Glutamatergic neuron (in vitro differentiated cells): ENCODE measurements at places on chromosomes 11 and 22. TPM values are rescaled to one million over a fixed set of nuclear protein-coding genes. Genes with fewer than 3 reads are reported as not detected.
A peak's percentile ranks its signal among the peaks of the same experiment; 100 is the strongest.

Gene DNAJB13
- total RNA-seq = not detected

Gene KCNK7
- 0.69 TPM for total RNA-seq

Gene SLC1A2
- total RNA-seq = 54.3 TPM

Gene SLC22A24
- total RNA-seq = not detected

Gene MYBPC3
- total RNA-seq = not detected

Gene DDX6
- total RNA-seq = 188 TPM

Gene OR5P2
- total RNA-seq = not detected

Gene MFRP
- not detected for total RNA-seq

DNA sequence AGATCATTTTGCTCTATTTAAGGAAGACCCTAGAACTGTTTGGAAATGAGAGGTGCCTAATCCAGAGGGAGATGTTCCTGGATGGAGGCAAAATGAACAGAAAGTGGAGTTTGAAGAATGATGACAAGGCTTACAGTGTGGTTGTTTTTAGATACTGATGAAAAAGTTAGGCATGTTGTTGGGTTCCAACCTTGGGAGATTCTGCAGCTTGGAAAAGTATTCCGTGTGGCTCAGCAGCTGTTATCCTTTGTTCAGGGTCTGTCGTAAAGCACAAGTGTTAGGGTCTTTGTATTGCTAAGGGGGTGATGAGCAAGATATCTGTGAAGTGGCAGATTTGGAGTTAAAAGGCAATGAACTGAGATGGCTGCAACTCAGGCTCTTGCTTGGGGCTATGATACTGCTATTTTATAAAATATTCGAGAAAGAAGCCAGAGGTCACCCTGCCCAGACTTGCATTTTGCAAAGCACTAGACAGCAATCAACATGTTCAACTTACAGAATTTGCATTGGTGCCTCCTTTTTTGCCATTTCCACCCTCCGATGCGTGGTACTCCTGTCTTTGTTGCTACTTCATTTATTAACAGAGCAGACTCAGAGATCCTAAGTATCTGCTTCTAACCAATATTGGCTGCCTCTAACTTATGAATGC lies 45.3 kb upstream of the POGLUT3 start:
- no peak for DNase-seq
- H3K4me1 ChIP-seq = peaks cover 4% of the 10 kb centered on the region
- H3K27me3 ChIP-seq = no peaks in the 10 kb centered on the region
- H3K4me3 ChIP-seq = no peak overlapping the region

DNA sequence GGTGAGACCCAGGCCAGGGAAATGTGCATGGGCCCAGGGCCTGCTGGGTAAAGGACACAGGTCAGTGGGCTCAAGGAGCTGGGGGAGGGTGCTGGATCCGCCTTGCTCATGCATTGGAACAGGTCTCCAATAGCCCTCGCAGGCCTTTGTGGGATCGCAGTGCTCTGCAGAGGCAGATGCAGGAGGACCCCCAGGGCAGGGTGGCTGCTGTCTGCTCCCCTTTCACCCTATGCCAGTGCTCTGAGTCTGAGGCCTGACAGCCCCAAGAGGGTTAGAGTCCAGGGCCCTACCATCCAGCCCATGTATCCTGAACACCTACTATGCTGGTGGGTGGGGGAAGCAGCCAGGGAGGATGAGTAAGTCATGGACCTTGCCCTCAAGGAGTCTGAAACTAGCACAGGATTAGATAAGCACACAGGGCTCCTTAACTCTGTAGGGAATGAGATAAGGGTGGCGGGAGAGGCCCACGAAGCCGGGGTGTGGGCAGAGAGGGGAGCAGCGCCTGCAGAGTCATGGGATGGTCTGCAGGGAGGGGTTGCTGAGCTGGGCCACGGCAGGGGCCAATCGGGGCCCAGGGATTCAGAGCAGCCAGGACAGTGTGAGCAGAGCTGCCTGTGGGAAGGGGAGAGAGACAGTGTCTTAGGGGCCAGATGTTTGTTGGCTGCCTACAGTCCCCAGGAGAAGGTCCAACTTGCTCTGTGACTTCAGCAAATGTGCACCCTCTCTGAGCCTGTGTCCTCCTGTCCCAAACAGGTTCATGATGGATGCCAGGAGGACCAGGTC lies 10.5 kb upstream of the EHD1 start:
- H3K4me1 ChIP-seq = peaks cover 18% of the 10 kb centered on the region
- DNase-seq = no peak
- no peak overlapping the region for H3K27ac ChIP-seq
- no peak overlapping the region for H3K4me3 ChIP-seq
- H3K36me3 ChIP-seq = no peaks in the 10 kb centered on the region

GRCh38 chr11:67700141-67700540 lies 25.7 kb upstream of the ALDH3B2 start:
- no peak overlapping the region for H3K27ac ChIP-seq
- no peak overlapping the region for H3K4me3 ChIP-seq
- H3K4me1 ChIP-seq = no peaks in the 10 kb centered on the region
- H3K27me3 ChIP-seq = no peaks in the 10 kb centered on the region
- peaks cover 19% of the 10 kb centered on the region for H3K36me3 ChIP-seq

GRCh38 chr22:42340829-42341383 lies 70.5 kb upstream of the TCF20 start:
- peak overlapping the region; percentile 95 for H3K27ac ChIP-seq
- peaks cover 38% of the 10 kb centered on the region for H3K4me1 ChIP-seq
- no peaks in the 10 kb centered on the region for H3K36me3 ChIP-seq
- peak overlapping the region; percentile 84 for H3K4me3 ChIP-seq

- H3K36me3 ChIP-seq = peaks cover 8% of the 10 kb centered on the region
- peaks cover 10% of the 10 kb centered on the region for H3K27me3 ChIP-seq
- peak overlapping the region; percentile 96 for H3K27ac ChIP-seq
- H3K4me3 ChIP-seq = peak overlapping the region; percentile 57
- peaks cover 64% of the 10 kb centered on the region for H3K4me1 ChIP-seq
These were observed 55.7 kb upstream of the EIF3D start for GRCh38 chr22:36584666-36585065.

- no peaks in the 10 kb centered on the region for H3K27me3 ChIP-seq
- no peaks in the 10 kb centered on the region for H3K36me3 ChIP-seq
- no peak overlapping the region for H3K27ac ChIP-seq
- H3K4me3 ChIP-seq = no peak overlapping the region
These were observed 33.8 kb downstream of the SLC35F2 start for GRCh38 chr11:107824668-107825369.

GRCh38 chr11:134511255-134511654 lies 99.2 kb upstream of the B3GAT1 start:
- peaks cover 9% of the 10 kb centered on the region for H3K27me3 ChIP-seq
- H3K4me3 ChIP-seq = no peak overlapping the region
- peaks cover 15% of the 10 kb centered on the region for H3K4me1 ChIP-seq
- DNase-seq = no peak

DNA sequence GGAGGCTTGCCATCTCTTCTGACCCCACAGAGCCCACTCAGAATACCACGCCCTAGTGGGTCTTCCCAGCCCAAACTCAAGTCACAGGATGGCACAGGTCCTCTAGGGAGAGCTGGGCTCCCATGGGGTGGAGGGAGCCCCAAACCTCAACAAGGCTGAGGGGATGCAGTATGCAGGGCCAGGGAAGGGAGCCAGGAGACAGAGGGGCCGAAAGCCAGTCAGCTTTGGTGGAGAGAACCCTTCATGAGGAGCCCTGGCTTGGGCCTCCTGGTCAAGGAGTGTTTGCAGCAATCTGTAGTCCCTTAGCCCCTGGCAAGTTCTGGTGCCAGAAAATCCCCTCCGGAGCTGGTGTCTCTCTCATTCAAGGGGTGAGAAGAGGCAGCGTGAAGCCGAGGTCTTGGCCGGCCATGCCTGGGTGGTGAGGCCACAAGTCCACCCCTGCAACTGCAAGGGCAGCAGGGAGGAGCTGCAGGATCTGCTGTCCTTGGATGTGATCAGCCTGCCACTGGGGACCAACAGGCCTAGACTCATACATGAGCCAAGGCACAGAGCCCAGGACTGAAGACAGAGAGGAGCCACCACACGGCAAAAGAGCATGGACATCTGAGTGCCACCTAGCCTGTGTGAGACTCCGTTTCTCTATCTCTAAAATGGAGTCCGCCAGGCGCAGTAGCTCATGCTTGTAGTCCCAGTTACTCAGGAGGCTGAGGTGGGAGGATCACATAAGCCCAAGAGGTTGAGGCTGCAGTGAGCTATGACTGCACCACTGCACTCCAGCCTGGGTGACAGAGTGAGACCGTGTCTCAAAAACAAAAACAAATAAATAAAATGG lies 24.1 kb downstream of the NEAT1 start:
- H3K27ac ChIP-seq = peak overlapping the region; percentile 68
- peaks cover 8% of the 10 kb centered on the region for H3K27me3 ChIP-seq
